ENCODE measurements at places on chromosomes 6 and 20. TPM values are rescaled to one million over a fixed set of nuclear protein-coding genes. Genes with fewer than 3 reads are reported as not detected.

GRCh38 chr6:28137505-28137981, 4.1 kb upstream of the ZKSCAN8 start:
- H3K4me3 ChIP-seq = peak overlapping the region; percentile 58
- no peaks in the 10 kb centered on the region for H3K27me3 ChIP-seq
- DNase-seq = no peak
- peaks cover 7% of the 10 kb centered on the region for H3K4me1 ChIP-seq
- H3K27ac ChIP-seq = peak overlapping the region; percentile 95

EPHA7 gene
- total RNA-seq = 3.6 TPM

WFDC5 gene
- total RNA-seq = not detected

DNA sequence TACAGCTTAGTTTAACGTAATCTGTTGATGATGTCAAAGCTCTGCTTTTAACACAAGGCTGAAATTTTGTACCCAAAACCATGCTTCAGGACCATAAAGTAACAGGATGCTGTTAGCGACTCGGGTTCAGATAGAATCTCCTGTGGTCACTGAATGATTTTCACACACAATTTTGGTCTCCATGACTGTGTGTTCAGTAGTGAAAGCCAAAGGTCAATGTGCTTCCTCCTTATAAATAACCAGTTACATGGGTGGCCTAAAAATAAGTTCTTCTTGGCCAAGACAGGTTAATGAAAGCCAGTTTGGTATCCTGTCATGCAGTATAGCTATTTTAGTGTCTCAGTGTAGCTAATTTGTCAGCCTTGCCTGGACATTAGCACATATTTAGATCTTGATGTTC, 19.1 kb upstream of the LOC128125822 start:
- H3K4me3 ChIP-seq = no peak overlapping the region
- no peak for DNase-seq
- no peaks in the 10 kb centered on the region for H3K36me3 ChIP-seq

GRCh38 chr20:51972056-51972455, 169.7 kb upstream of the SALL4 start:
- no peak overlapping the region for H3K27ac ChIP-seq
- H3K4me3 ChIP-seq = no peak overlapping the region
- H3K4me1 ChIP-seq = no peaks in the 10 kb centered on the region
- DNase-seq = no peak

DNA sequence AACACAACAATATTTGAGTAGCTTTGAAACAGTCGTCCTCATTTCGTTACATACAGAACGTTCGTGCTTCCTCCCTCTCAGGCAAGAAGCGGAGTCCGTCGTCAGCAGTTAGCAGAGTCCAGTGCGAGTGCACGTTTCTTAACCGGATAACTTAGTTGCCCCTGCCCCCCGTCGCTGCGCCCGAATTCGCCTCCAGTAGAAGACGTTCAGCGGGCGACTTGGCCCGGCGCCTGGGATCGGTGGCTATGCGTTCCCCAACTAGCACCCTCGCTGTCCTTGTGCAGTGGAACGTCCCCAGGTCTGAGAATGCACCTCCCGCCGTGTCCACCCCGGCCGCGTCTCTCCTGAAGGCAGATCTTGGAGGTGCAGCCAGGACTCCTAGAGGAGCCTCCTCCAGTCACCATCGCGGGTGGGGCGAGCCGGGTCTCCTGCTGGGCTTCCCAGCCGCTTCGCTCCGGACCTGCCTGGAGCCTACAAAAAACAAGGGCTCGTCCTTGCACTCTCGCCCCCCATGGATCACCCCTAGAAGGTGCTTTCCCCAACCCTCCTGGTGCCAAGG, 910 bp upstream of the PCSK2 start:
- H3K36me3 ChIP-seq = no peaks in the 10 kb centered on the region
- H3K27ac ChIP-seq = peak overlapping the region; percentile 43
- H3K4me3 ChIP-seq = no peak overlapping the region
- H3K27me3 ChIP-seq = peaks cover 73% of the 10 kb centered on the region
- peaks cover 8% of the 10 kb centered on the region for H3K4me1 ChIP-seq

SLC22A2 gene
- not detected for total RNA-seq

GRCh38 chr6:107122748-107123147, 7.4 kb upstream of the BEND3 start:
- H3K27ac ChIP-seq = no peak overlapping the region
- DNase-seq = no peak
- H3K4me3 ChIP-seq = no peak overlapping the region

RAET1L gene
- not detected for total RNA-seq

OR5V1 gene
- total RNA-seq = not detected

- no peak overlapping the region for H3K4me3 ChIP-seq
- H3K27ac ChIP-seq = no peak overlapping the region
- no peaks in the 10 kb centered on the region for H3K27me3 ChIP-seq
- DNase-seq = no peak
These were observed 234.5 kb downstream of the LRFN2 start for GRCh38 chr6:40352527-40353170.

LY86 gene
- not detected for total RNA-seq

RIPPLY2 gene
- total RNA-seq = not detected

DNA sequence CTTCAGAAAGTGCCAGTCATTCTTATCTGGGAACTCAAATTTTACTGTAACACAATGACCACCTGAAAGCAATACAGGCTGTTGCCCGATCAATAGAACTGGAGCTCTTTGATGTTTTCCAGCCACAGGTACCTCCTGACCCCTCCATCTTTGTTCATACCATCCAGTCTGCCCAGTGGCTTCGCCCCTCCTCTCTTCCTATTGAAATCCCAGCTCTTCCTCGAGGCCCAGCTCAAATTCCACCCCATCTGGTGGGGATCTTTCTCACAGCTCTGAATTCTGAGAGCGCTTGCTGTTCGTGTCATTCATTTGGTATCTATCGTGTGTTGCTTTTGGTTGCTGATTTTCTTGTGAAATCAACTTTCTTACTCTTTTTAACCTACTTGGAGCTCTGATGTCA, 87.9 kb upstream of the CNKSR3 start:
- no peaks in the 10 kb centered on the region for H3K27me3 ChIP-seq
- no peak overlapping the region for H3K27ac ChIP-seq

- no peak overlapping the region for H3K4me3 ChIP-seq
- H3K4me1 ChIP-seq = peaks cover 12% of the 10 kb centered on the region
- DNase-seq = peak; percentile 15
- no peaks in the 10 kb centered on the region for H3K36me3 ChIP-seq
- no peaks in the 10 kb centered on the region for H3K27me3 ChIP-seq
These were observed 198.2 kb downstream of the GMPR start for GRCh38 chr6:16436550-16436949.

MYO6 gene
- total RNA-seq = 53.4 TPM

All from transverse colon (tissue), 4 donors.